ENCODE measurements at places on chromosomes 7 and 10.

DNA sequence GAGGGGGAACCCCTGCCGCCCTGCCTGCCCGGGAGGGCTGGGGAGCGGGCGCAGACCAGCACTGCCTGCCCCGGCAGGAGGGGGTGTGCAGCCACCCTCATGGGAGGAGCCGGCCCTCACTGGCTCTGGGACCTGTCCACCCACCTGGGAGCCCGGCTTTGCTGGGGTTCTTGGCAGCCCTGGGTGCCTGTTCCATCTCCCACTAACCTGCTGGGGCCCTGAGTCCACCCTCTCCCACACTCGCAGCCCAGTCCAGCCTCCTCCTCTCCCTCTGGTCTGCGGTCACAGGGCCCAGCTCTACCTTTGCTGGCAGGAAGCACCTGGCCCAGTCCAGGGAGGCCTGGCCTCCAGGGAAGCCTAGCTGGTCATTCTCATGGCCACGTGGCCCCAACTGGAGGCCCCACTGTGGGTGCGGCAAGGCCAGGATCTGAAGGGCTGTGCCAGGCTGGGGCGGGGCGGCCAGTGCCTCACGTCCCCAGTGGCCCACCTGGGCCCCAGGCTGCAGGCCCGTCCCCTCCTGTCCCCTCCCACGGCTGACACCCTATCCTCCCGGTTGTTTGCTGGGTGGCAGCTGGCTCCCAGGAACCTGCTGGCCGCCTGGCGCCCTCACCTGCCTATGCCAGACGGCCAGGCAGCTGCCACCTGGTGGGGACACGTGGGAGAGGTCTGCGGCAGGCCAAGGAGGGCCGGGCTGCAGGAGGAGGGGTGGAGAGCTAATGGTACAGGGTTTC lies at the start of gene TMEM184A:
TSS of gene TMEM184A (minus strand) at position 393 of the 731 bp plus-strand sequence. CDS start 721 bp downstream, outside the sequence.
- peak; percentile 51 for DNase-seq

GRCh38 chr10:2791774-2792443 lies 275.4 kb upstream of the PFKP start:
- DNase-seq, result no peak

- DNase-seq, result no peak
Measured at GRCh38 chr10:124691002-124691401, 53.2 kb downstream of the FAM53B start.

- DNase-seq, result no peak
Measured at GRCh38 chr7:146652176-146652575, 535.6 kb downstream of the CNTNAP2 start.

DNA sequence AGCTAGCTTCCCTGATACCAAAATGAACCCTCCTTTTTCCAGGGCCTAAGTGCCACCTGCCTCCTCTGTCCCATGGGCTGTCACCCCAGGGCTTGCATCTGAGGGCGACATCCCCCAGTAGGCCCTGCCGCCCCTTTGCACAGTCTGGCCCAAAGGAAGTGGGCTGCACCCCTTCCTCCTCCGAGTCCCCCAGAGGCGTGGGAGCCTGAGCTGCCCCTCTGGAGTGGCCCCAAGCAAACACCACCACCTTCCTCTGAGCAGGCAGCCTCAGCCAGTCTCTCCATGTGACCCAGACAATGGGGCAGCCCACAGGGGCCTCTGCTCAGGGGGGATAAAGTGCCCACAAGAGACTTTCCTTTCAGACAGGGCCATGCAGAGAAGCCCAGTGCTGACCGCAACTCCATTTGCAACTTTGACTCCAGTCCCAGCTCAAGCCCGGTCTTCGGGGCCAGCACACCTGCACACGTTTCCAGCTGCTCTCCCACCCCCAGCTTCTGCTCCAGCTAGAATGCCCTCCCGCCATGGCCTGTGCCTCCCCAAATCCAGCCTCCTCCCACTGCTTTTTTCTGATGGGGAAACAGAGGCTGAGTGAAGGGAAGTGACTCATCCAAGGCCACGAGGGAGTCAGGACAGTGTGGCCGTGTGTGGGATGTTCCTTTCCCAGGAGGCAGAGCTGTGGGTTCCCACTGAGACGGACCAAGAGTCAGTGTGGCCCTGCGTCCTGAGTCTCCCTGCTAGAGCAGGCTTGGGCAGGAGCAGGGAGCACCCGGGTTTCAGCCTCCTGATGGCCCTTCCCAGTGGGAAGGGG lies 111.9 kb downstream of the ZMIZ1 start:
- no peak for DNase-seq

- no peak for DNase-seq
Measured at GRCh38 chr10:125259651-125260050, 99.3 kb upstream of the CTBP2 start.

DNA sequence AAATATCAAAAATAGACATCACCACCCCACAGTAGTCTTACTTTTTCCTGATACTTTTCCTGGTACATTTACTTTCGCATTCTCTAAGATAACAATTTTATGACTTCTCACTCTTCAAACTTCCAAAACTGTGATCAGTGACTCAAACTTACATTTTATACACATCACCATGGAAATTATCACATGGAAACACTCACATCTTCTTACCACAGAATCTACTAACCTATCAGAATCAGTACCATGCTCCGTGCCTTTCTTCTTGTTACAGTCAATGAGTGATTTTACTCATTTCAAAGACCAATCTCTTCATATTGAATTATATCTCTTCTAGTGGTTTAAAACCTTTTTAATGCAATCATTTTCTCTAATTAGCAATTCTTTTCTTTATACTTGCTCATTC lies 120.3 kb downstream of the PTEN start:
- DNase-seq, result no peak

DNA sequence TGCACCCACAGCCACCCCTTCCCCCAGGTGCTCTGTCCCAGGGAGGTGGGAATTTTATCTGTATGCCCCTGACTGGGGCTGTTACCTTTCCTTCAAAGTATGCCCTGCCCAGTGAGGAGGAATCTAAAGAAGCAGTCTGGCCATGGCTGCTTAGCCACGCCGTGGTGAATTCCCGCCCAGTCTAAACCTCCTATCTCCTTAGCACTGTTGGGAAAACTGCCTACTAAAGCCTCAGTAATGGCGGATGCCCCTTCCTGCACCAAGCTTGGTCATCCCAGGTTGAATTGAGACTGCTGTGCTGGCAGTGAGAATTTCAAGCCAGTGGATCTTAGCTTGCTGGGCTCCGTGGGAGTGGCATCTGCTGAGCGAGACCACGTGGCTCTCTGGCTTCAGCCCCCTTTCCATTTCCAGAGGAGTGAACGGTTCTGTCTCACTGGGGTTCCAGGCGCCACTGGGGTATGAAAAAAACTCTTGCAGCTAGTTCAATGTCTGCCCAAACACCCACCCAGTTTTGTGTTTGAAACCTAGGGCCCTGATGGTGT lies 87.2 kb downstream of the ABCC2 start:
- no peak for DNase-seq

DNA sequence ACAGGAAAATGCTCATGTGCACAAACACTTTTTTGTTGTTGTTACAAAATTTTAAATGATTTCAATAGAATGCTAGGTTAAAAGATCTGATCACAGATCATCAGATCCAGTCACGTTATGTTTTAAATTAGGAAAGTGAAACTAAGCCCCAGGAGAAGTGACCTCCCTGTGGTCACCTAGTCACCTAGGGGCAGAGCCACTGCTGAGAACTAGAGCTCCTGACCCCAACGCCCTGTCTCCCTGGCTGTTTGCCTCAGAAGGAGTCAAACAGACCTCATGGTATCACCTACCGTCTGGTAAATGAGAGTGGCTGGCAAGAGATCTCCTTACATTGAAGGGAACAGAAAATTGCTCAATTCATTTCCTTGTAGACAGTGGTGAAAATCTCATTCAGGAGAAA lies 447.3 kb downstream of the ADRA2A start:
- DNase-seq, result no peak

DNA sequence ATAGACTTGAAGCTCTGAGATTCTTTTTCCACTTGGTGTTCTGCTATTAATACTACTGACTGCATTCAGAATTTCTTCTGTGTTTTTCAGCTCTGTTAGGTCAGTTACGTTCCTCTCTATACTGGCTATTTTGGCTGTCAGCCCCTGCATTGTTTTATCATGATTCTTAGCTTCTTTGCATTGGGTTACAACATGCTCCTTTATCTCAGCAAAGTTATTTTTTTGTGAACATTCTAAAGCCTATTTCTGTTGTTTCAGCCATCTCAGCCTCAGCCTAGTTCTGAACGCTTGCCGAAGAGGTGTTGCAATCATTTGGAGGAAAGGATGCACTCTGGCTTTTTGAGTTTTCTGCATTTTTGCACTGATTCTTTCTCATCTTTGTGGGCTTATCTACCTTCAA lies 201.5 kb upstream of the GNAI1 start:
- no peak for DNase-seq

- DNase-seq, result no peak
Measured at GRCh38 chr7:29443552-29443951, 120.1 kb upstream of the PRR15 start.

GRCh38 chr7:4468320-4469102 lies 213.6 kb upstream of the FOXK1 start:
- DNase-seq, result no peak

DNA sequence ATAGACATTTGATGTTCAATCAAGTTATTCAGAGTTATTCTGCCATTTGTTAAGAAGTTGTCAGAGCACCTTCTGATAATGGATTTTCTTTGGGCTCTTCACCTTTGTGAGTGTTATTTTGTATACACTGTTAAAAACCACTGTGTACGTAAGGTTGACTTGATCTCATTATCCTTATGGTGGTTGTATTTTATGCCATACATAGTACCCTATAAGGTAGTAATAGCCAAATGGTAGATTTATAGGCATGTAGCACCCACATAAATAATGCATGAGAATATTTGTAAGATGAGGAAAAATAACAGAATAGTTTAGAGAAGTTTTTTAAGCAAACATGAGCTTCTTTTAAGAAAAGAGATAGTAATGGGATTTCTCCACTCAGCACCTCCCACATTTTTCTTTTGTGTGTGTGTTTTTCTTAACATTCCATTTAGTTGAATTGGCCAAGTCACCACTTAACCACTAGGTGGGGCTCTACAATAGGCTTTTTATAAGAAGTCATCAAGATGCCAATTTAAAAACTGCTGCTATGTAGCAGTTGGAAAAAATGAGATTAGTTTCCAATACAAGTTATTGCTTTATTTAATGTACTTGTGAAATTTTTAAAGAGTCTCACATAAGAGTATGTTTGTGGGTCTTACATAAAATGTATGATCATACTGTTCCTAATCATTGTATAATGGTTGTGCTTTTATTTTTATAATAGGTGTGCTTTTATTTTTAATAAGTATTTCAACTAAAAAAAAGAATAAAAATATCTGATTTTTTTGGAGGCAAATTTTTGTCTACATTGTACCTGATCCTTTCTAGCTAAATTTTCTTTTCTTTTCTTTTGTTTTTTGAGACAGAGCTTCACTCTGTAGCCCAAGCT lies 41.1 kb upstream of the STMP1 start:
- peak; percentile 35 for DNase-seq

DNA sequence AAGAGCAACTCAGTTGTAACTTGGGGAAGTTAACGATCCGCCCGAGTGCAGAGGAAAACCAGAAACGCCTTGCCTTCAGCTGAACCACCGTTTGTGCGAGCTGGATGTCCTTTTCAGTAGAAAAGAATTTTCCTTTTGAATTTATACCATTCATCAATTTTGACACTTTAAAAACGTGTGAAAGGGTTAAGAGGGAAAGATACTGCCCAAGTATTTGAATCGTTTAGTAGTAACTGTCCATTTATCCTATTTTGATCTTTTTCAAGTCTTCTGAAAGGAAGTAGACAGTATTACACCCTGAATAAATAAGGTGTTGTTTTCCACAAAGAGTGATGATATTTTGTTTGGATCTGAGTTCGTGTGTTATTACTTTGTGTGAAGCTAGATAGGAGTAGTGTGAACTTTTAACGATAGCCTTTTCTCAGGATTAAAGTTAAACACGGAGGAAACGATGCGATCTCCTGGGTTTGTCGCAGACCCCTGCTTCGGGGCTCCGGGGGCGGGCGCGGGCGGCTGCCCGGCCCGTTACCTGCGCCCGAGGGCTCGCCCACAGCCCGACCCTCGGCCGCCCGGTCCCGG lies 830 bp upstream of the BMI1 start:
- DNase-seq, result no peak

- no peak for DNase-seq
Measured at GRCh38 chr7:137203351-137203750, 140.2 kb downstream of the PTN start.

- no peak for DNase-seq
Measured at GRCh38 chr10:17216901-17217395, 11.1 kb upstream of the VIM start.

- no peak for DNase-seq
Measured at GRCh38 chr10:117653170-117653515, 110.6 kb downstream of the EMX2 start.

DNA sequence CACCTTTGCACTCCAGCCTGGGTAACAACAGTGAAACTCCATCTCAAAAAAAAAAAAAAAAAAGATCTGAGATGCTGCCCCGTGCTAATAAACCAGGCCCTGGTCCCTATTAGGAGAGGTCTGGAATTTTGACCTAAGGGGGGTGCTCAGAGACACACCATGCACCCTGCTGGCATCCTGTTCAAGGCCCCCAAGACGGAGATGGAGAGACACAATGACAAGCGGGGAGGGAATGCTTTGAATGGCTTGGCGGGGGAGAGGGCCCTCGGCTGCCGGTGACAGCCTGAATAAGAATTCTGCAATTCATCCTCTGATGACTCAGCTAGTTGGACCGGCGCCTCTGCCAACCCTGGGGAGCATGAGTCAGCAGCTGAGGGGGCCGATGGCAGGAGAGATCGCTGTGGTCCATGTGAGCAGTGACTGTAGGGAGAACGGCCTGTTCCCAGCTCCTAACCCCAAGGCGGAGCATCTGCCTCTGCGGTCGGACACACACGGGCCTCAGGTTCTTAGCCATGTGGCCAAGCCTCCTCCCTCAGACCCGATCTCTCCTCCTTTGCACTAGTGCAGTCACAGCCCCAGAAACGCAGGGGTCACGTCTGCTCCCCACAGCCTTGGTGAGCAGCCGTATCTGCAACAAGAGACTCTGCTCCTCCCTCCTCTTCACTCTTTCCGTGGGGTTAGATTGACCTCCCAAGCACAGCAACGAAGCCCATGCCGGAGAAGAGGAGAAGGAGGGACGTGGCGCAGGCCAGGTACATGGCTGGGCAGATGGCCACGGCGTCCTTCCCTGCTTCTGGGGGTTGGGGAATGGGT lies 14.9 kb downstream of the TRIM56 start:
- DNase-seq, result peak; percentile 71

- DNase-seq, result no peak
Measured at GRCh38 chr7:102140952-102141370, 145.7 kb upstream of the SH2B2 start.
